Epithelial cell of alveolus of lung (primary cell): ENCODE measurements at places on chromosomes 4 and X. TPM values are rescaled to one million over a fixed set of nuclear protein-coding genes. Genes with fewer than 3 reads are reported as not detected.

Gene CPE
- total RNA-seq, result 39.7 and 42.9 TPM in 2 replicates

Gene MSANTD1
- 0.48 and 0.52 TPM in 2 replicates for total RNA-seq

Gene MAGEA1
- not detected in 2 replicates for total RNA-seq

Gene IGSF1
- total RNA-seq, result 0.26 and 0.48 TPM in 2 replicates

Gene CPZ
- total RNA-seq, result 0.91 and 8.3 TPM in 2 replicates

Gene UPF3B
- 1.0 and 3.0 TPM in 2 replicates for total RNA-seq

Gene ARX
- not detected in 2 replicates for total RNA-seq
